ENCODE measurements at places on chromosomes 13 and 19. TPM values are rescaled to one million over a fixed set of nuclear protein-coding genes. Genes with fewer than 3 reads are reported as not detected.

GRCh38 chr19:55495646-55496349 lies 7.6 kb downstream of the SSC5D start:
- H3K4me1 ChIP-seq, result peaks cover 5% of the 10 kb centered on the region
- no peaks in the 10 kb centered on the region for H3K27me3 ChIP-seq
- no peak for DNase-seq
- H3K27ac ChIP-seq, result no peak overlapping the region

FPR2 gene
- 7.3 TPM for total RNA-seq

- no peaks in the 10 kb centered on the region for H3K27me3 ChIP-seq
- H3K4me3 ChIP-seq, result no peak overlapping the region
- H3K27ac ChIP-seq, result no peak overlapping the region
- peak; percentile 98 for DNase-seq
- no peaks in the 10 kb centered on the region for H3K36me3 ChIP-seq
Measured at GRCh38 chr13:94825507-94825906, 113.2 kb upstream of the SOX21 start.

- no peaks in the 10 kb centered on the region for H3K4me1 ChIP-seq
- no peak overlapping the region for H3K4me3 ChIP-seq
- H3K36me3 ChIP-seq, result no peaks in the 10 kb centered on the region
- H3K27ac ChIP-seq, result no peak overlapping the region
Measured at GRCh38 chr13:46961719-46962118, 64.9 kb upstream of the HTR2A start.

ZNF229 gene
- 4.1 TPM for total RNA-seq

TLE6 gene
- total RNA-seq, result 6.3 TPM

DNA sequence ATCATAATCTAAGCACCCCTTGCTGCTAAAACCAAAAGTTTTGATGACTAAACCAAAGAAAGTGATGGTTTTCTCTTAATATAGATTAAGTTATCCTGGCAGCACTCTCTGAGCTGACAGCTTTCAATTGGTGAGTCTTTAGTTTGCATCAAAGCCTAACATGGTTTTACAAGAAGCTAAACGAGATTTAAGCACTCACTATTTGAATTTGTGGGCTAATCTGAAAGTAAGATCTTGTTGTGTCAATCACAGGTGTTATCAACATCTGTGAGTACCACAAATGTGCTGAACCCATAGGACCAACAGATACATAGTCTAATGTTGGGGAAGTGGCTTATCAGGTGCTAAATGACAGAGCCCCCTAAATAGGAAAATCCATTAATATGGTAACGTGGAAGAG lies 223.9 kb downstream of the LHFPL6 start:
- H3K27me3 ChIP-seq, result no peaks in the 10 kb centered on the region
- H3K36me3 ChIP-seq, result no peaks in the 10 kb centered on the region
- no peak for DNase-seq
- no peak overlapping the region for H3K27ac ChIP-seq
- H3K4me3 ChIP-seq, result no peak overlapping the region

NCCRP1 gene
- 0.09 TPM for total RNA-seq

DNA sequence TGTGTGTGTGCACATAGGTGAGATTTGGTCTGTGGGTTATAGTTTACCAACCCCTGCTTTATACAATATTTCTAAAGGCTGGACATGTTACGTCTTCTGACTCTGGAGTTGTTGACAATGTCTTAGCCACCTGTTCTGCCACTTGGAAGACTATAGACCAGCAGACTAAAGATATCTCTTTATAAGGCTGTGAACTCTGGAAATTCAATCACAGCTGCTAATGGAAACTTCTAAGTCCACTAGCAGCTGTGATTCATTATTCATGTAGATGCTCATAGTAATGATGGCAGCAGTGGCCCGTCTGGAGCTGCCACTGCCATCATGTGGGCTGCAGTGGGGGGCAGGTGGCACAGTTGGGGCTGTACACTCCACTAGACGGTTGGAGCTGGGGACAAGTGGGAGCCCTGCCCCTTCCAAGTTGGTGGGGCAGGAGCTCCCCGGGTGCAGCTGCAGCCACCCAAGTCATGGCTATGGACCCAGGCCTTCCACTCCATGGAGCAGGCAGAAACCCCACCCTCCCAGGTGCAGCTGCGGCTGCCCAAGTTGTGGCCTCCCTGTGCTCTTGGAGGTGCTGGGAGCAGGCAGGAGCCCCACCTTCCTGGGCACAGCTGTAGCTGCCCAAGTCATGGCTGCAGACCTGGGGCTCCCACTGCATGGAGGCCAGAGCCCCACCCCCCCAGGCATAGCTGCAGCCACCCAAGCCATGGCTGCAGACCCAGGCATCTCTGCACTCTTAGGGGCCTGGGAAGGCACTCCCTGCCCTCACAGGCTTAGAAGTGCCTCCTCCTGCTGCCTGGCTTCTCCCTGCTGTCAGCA lies 8.8 kb downstream of the IGFL4 start:
- no peak overlapping the region for H3K27ac ChIP-seq
- H3K27me3 ChIP-seq, result peaks cover 6% of the 10 kb centered on the region
- no peak overlapping the region for H3K4me3 ChIP-seq

GRCh38 chr19:14775869-14776586 lies 2.3 kb downstream of the ADGRE2 start:
- H3K27ac ChIP-seq, result no peak overlapping the region
- no peak overlapping the region for H3K4me3 ChIP-seq
- H3K4me1 ChIP-seq, result no peaks in the 10 kb centered on the region

ZNF154 gene
- total RNA-seq, result 34.6 TPM

- no peak overlapping the region for H3K27ac ChIP-seq
- no peaks in the 10 kb centered on the region for H3K27me3 ChIP-seq
- no peaks in the 10 kb centered on the region for H3K36me3 ChIP-seq
- H3K4me1 ChIP-seq, result no peaks in the 10 kb centered on the region
- no peak for DNase-seq
Measured at GRCh38 chr13:72437458-72437857, 290.0 kb downstream of the MZT1 start.

RGL3 gene
- total RNA-seq, result 35.2 TPM

SIGLEC6 gene
- total RNA-seq, result 5.3 TPM

GRCh38 chr19:57141699-57142098 lies 3.3 kb downstream of the ZIM3 start:
- no peak overlapping the region for H3K4me3 ChIP-seq
- H3K27me3 ChIP-seq, result no peaks in the 10 kb centered on the region
- H3K4me1 ChIP-seq, result no peaks in the 10 kb centered on the region
- H3K36me3 ChIP-seq, result no peaks in the 10 kb centered on the region
- DNase-seq, result no peak

S1PR5 gene
- total RNA-seq, result 1.2 TPM

MRPL4 gene
- 16.6 TPM for total RNA-seq

DNA sequence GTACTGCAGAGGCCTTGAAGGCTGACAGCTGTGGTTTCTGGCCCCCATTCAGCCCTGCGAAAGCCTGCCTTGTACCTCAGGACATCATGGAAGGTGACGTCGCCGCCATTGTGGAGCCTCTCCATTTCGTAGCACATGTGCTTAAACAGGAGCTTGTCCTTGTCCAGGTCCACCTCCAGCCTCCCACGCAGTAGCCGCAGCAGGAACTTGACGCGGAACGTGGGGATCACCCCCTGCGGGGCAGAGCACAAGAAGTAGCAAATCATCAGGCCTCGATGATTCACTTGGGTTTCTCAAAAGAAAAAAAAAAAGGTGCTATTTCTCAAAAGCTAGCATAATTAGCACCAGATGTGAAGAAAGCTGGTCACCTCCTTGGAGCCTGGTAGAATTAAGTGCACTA lies 351.0 kb downstream of the NALCN start:
- H3K4me3 ChIP-seq, result no peak overlapping the region
- H3K36me3 ChIP-seq, result no peaks in the 10 kb centered on the region
- DNase-seq, result no peak

DNA sequence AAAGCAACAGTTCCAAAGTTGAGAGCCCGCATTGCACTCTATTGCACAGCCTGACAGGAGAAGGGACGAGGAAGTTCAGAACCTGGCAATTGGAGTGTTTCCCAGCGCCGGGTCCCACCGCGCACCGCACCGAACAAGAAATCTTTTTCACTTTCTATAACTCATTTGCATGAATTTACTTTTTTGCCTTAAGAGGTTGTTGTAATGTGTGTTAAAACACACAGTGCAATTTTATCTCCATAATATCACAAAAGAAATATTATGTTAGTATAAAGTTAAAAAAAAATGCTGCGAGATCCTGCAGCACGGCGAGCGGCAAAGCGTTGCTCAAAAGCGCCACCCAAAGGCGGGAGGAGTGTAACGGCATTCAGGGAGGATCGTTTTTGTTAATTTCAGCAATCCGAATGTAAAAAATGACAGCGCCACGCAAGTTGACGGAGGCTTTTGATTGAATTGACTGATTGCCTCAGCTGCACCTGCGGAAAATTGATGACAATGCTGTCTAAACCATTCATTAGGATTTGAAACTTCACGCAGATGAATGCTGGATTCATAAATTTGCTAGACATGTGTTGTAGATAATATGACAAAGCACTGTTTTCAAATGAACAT lies 303.6 kb upstream of the ZNF507 start:
- peaks cover 11% of the 10 kb centered on the region for H3K4me1 ChIP-seq
- H3K4me3 ChIP-seq, result no peak overlapping the region
- peak; percentile 90 for DNase-seq
- H3K27me3 ChIP-seq, result peaks cover 5% of the 10 kb centered on the region
- no peaks in the 10 kb centered on the region for H3K36me3 ChIP-seq
- H3K27ac ChIP-seq, result no peak overlapping the region

DNA sequence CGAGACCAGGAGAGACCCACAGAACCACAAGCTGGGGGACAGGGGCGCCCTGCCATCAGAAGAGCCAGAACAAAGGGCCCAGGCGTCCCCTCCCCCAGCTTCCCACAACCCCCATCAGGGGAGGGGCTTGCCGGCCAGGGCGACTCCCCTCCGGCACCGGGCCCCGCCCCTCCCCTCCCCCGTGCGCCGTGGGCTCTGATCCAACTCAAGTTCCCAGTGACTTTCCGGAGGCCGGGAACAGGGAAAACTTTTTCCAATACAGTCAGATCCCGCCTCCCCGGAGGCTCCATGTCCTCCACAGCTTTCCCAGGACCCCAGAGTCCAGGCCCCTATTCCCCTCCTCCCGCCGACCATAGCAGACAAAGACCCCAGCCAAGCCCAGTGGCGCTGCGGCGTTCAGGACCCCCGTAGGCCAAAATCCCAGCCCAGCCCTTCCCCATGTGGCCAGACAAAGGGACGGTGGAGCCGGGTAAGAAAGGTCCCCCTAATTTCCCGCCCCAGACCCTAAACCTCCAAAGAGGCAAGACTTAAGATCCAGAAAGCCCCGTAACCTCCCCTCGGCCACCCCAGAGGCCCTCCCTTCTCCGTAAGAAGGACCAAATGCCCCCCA lies 673 bp downstream of the TEAD2 start:
- H3K27me3 ChIP-seq, result no peaks in the 10 kb centered on the region
- peak overlapping the region; percentile 98 for H3K27ac ChIP-seq
- peak overlapping the region; percentile 59 for H3K4me3 ChIP-seq
- peak; percentile 96 for DNase-seq
- H3K36me3 ChIP-seq, result no peaks in the 10 kb centered on the region
- H3K4me1 ChIP-seq, result peaks cover 8% of the 10 kb centered on the region

MBD3L2 gene
- not detected for total RNA-seq

- DNase-seq, result no peak
- H3K36me3 ChIP-seq, result no peaks in the 10 kb centered on the region
- no peak overlapping the region for H3K4me3 ChIP-seq
- no peak overlapping the region for H3K27ac ChIP-seq
- no peaks in the 10 kb centered on the region for H3K4me1 ChIP-seq
- no peaks in the 10 kb centered on the region for H3K27me3 ChIP-seq
Measured at GRCh38 chr13:83057119-83057518, 825.2 kb downstream of the SLITRK1 start.

CCDC106 gene
- 16.8 TPM for total RNA-seq

DNA sequence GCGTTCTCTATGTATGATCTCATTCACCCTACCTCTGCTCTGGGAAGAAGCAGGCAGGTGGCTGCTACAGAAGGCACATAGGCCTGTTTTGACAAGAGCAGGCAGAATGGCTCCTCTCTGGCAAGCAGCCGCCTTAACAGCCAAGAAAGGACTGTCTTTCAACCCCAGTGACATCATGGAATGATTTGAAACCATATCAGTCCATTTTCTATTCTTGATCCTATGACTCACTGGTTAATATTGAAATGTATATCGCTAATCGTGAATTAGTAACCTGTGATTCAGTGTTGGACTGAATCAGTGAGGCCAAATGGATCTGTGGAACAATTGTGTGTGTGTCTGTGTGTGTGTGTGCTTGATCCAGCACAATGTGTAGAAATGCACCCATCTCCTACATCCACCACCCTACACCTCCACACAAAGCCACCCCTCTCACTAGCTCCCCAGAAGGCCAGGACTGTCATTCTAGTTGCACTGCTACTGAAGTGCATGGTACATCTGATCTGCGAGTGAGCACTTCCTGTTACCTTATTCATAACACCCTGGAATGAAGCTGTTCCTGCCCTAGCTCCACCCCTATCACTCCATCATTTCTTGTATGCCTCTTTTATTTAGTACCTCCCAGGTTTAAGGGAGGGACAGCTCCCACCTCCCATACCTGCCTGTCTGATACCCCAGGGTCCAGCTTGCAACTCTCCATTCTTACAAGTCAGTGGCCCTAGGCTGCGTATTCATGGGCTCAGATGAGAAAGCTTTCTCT lies 460.0 kb downstream of the FOXO1 start:
- no peak for DNase-seq
- peaks cover 5% of the 10 kb centered on the region for H3K4me1 ChIP-seq
- H3K36me3 ChIP-seq, result no peaks in the 10 kb centered on the region
- H3K27me3 ChIP-seq, result no peaks in the 10 kb centered on the region
- peak overlapping the region; percentile 75 for H3K27ac ChIP-seq
- no peak overlapping the region for H3K4me3 ChIP-seq

DNA sequence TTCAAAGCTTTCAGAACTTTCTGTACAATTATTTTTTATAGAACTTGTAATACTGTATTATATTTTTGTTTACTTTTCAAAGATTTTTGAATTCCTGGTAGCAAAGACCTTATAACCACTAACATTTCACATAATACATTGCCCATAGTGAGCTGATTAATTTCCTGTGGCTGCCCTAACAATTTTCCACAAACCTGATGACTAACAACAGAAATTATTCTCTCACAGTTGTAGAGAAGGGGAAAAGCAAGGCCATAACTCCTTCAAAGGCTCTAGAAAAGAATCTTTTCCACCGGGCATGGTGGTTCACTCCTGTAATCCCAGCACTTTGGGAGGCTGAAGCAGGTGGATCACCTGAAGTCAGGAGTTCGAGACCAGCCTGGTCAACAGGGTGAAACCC lies 19.1 kb downstream of the KLF12 start:
- H3K36me3 ChIP-seq, result no peaks in the 10 kb centered on the region
- no peak overlapping the region for H3K4me3 ChIP-seq
- DNase-seq, result no peak
- H3K27me3 ChIP-seq, result no peaks in the 10 kb centered on the region
- H3K4me1 ChIP-seq, result peaks cover 4% of the 10 kb centered on the region
- H3K27ac ChIP-seq, result no peak overlapping the region

DNA sequence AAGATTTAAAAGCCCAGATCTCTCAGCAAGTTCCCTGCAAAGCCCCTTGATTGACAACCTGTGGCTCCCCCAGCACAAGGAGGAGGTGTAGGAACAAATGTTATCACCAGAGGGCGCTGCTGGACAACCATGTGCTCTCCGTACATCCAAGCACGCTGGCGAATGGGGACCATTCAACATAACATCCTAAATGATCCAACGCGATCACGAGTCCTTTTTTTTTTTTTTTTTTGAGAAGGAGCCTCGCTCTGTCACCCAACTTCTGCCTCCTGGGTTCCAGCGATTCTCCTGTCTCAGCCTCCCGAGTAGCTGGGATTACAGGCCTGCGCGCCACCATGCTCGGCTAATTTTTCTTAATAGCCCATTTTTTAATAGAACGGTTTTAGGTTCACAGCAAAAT lies 52.0 kb downstream of the NWD1 start:
- H3K4me3 ChIP-seq, result no peak overlapping the region
- DNase-seq, result peak; percentile 89
- no peaks in the 10 kb centered on the region for H3K27me3 ChIP-seq
- no peaks in the 10 kb centered on the region for H3K4me1 ChIP-seq
- no peaks in the 10 kb centered on the region for H3K36me3 ChIP-seq
- H3K27ac ChIP-seq, result no peak overlapping the region

ERFL gene
- total RNA-seq, result not detected
